ENCODE measurements at places on chromosomes 1 and 21.

GRCh38 chr1:158124034-158124433 lies 56.7 kb upstream of the CD1D start:
- no peak for DNase-seq

DNA sequence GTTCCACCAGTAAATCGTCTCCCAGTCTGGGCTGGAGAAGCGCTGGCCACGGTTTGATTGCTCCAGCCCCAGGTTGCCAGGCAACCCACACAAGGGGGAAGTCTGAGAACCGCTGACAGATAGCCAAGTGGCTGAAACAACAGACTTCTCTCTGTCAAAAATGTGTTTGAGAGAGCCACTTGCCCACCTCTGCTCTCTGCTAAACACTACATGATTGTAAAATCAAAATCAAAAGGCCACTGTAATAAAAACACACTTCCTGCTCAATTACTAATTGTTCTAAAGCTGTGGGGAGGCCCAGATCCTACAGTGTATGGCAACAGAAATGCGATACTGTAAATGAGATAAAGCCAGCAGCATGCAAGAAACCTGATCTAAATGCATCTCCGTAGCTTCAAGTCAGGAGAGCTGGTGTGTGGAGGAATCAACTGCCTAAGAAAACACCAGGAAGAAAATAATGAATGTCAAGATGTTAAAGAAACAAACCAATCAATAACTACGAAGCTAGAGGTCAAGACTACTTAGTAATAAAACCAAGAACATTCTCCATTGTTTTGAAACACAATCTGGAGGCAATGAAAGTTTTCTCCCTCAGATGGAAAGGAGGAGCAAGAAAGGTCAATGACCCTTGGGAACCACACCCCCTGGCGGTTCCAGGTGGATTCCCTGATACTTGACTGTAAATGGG lies 121.2 kb downstream of the SLC45A1 start:
- DNase-seq: peak; percentile 83

- DNase-seq: no peak
These were observed 229.2 kb downstream of the RHOU start for GRCh38 chr1:228964178-228965089.

GRCh38 chr1:10692401-10693021 lies 103.9 kb downstream of the CASZ1 start:
- DNase-seq: no peak

Measured in COR-L47 (cell line).